Tongue (tissue), 3 donors: ENCODE measurements at places on chromosomes 12 and 14.

DNA sequence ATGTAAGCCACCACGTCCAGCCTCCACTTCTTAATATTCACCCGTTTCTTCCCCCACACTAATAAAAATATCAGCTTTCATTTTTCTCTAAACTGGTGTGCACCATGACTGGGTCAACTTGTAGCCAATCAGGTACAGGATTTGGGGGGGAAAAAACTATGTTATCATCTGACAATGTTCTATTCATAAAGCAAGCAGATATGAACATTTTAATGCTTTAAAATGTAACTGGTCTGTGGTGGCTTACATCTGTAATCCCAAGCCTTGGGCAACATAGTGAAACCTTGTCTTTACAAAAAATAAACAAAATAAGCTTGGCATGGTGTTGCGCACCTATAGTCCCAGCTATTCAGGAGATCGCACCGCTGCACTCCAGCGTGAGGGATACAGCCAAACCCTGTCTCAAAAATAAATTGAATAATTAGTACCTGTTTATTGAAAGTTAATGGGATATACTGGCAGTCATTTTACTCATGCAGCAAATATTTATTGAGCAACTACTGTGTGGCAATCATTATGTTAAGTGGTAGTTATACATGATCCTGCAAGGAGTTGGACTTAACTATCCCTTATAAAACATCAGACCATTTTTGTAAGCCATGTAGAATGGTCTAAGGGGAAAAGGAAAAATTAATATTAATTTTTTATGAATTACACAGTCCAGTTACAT lies 15.3 kb upstream of the ITPR2 start:
- no peak for DNase-seq

DNA sequence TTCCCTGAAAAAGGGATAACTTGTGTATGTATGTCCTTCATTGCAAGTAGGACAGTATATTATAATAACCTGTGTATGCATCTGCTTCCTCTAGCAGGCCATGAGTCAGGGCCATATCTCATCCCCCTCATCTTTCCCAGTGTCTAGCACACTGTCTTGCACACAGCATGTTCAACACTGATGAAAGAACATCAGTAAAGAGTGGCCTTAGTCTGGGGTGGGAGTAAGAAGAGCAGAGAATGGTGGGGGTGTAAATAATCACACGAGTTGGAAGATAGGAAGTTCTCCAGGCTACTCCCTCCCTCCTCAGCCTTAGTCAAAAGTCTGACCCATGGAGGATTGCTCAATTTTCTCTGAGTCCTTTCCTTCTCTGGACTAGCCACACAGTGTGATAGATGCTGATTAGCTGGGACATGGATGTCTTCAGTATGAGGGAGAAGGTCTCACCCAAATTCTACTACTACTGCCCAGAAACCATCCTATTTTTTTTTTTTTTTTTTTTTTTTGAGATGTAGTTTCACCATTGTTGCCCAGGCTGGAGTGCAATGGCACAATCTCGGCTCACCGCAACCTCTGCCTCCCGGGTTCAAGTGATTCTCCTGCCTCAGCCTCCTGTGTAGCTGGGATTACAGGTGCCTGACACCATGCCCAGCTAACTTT lies 14.6 kb upstream of the SP1 start:
- no peak for DNase-seq

DNA sequence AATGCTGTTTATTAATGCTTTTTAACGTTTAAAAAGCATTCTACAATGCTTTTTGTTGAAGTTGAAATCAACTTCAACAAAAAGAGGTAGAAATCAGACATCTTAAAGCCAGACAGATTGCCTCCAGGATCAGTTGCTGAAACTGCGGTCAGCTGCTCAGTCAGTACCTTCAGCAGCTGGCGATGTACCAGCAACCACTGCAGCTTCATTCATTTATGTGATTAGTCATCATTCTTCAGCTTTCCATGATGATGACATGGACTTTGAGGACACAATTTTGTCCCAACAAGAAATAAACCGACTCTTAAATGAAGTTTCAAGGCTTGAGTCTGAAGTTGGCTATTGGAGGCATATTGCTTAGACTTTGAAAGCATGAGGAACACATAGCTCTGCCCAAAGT lies 31.5 kb upstream of the NUAK1 start:
- no peak for DNase-seq

DNA sequence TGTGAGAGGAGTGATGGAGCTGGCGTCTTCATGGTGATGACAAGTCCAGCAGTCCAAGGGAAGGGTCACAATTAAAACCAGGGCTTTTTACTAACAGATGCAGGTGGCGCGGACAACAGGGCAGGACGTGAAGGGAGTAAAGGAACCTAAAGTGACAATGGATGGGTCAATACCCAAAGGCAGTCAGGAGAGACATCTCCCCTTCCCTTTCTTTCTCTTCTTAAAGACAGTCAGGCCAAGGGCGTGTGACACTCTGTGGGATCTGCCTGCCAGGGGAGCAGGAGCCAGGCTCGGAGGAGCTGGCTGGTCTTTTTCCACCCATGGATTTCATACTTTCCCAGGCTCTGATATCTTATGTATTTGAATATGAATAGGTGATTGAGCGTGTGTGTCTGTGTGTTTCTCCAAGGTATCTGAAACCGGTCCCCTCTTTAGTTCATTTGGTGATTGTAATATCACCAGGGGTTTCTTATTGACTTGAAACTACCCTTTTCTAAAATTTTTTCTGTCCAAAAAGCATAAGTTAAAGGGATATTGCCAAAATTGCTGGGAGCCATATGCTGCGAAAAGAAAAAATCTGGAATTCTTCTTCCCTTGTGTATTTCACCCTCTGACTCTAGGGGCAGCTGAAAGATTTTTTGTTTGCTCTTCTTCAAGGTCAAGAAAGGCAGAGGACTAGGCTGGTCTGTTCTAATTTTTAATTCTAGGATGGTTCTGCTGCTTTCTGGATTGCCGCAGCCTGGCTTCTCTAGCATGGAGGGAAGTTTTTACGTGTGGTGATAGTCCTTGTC lies 61.8 kb downstream of the FBXL14 start:
- DNase-seq, result no peak

DNA sequence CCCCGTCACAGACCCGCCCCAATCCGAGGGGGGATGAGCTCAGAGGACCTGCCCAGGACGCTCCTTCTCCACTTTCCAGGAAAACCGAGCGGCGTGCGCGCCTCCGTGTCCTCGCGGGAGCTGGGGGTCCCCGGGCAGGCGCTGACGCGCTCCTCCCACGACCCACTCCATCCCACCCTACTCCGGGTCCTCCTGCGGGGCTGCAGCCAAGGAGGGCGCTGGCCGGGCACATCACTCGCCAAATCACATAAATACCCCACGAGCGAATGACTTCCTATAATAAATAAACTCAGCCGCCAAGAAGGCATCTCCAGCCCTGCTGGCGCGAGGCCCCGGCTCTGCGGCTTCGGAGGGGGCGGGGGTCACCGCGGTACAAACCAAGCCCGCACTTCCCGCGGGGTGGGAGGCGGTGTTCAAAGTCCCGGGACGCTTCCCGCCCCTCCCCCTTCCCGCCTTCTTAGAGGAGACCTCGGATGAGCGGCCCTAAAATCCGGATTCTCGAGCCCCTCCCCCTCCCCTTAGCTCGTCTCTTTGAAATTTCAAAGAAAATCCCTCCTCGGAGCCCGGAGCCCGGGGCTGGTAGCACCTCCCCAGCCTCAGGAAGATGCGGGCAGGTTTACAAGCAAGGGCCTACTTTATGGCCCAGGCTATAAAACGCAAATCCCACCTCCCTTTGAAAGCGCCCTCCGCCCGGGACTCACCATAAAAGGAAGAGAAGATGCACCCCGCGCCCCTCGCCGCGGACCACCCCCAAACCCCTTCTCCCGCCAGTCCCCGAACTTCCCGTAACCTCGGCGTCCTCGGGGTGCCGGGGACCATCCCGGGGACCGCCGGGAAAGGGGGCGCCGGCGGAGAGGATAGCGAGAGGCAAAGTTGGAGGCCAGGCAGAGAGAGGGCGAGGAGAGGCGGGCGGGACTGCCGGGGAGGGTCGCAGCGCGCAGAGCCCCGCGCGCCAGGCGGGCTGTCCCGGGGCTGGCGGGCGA lies 712 bp upstream of the FZD10 start:
- peak; percentile 77 for DNase-seq

DNA sequence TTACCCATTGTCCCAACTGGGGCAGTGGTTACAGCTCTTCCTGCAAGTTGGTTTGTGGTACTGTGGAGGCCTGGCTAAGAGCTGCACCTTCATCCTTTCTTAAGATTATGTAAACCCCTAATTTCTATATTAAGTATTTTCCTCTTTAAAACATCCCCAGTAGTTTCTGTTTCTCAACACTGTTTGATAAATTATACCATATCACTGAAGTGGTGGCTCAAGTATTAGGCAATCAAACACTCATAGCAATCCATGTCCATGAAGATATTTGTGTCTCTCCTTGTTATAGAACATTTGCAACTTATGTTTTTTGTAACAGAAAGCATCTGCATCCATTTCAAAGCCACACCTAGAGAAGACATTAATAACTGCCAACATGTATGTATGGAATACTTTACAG lies 31.8 kb downstream of the ATXN3 start:
- DNase-seq, result no peak

GRCh38 chr12:64752833-64753238 lies 6.4 kb downstream of the GNS start:
- DNase-seq, result no peak

- DNase-seq, result no peak
Measured at GRCh38 chr12:92908108-92908507, 21.0 kb downstream of the EEA1 start.

DNA sequence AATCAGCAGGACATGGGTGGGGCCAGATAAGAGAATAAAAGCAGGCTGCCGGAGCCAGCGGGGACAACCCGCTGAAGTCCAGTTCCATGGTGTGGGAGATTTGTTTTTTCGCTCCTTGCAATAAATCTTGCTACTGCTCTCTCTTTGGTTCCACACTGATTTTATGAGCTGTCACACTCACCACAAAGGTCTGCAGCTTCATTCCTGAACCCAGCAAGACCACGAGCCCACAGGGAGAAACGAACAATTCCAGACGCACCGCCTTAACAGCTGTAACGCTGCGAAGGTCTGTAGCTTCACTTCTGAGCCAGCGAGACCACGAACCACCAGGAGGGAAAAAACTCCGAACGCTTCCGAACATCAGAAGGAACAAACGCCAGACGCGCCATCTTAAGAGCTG lies 2.8 kb upstream of the CNIH1 start:
- DNase-seq, result no peak

GRCh38 chr12:46516238-46516932 lies 143.8 kb upstream of the SLC38A2 start:
- DNase-seq, result no peak

DNA sequence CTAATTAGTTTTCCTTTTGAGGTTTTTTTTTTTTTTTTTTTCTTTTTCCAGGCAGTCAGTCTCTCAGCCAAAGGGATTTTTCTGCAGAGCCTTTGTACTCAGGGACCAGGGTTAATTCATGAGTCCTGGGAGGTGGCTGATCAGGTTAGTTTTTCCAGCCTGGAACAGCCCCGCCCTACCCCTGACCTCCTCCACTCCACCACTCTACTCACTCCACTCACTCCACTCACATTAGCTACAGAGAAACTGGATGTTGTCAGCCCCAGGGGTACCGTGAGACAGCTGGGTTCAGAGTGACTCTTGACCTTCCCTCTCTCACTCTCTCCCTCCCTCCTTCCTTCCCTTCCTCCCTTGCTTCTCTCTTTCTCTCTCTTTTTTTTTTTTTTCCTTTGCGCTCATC lies 161.0 kb downstream of the CRADD start:
- DNase-seq, result no peak

DNA sequence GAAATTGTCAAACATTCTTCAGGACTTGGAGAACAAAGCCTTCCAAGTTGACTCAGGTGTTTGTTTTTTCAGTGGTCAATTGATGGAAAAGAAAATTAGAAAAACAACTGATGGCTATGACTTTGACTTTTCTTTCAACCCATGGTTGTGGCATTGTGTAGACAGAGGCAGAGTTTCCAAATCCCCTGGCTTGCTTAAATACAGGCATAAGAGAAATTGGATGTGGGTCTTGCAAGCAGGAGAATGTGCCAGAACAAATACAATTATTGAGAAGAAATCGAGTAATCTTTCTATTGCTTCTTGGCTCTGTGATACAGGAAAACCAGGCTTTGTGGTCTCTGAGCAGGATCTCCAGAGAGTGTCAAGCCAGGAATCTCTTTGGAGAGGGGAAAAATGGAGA lies 40.9 kb upstream of the FRMD6 start:
- DNase-seq, result no peak

DNA sequence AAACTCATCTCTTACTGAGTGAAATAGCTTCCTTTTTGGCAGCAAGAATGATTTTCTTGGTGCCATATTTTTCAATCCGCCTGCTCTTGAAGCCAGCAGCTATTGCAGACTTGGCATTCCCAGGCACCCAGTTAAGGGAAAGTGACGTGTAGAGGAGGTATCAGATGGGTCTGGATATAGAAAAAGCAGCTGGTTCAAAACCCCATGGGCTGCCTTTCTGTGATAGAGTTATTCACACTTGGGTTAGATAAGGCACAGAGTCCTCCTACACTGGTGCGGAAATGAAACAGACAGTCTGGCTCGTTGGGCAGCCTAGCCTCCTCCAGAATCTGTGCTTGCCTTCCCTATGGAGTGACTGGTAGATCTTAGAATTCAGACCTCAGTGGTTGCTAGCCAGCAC lies 62.2 kb downstream of the PTPN11 start:
- no peak for DNase-seq

GRCh38 chr12:84757978-84758377 lies 154.6 kb downstream of the SLC6A15 start:
- DNase-seq, result no peak

GRCh38 chr12:98911396-98911795 lies 266.3 kb downstream of the APAF1 start:
- DNase-seq, result no peak

DNA sequence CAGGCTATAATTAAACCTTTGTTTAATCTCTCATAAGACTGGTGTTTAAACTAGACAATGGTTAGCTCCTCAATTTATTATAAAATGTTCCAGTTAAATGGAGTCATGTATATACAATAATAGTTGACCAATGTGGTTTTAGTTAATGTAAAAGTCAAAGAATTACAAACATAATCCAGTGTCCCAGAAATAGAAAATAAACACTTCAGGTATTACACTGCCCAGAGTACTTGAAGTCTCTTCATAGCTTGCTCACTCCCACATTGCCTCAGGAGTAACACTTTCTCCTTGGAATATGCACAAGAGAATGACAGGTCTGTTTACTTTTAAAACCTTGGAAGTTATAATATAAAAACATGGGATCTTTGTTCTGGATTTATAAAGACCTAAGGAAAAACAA lies 60.5 kb downstream of the SLC38A1 start:
- peak; percentile 76 for DNase-seq

DNA sequence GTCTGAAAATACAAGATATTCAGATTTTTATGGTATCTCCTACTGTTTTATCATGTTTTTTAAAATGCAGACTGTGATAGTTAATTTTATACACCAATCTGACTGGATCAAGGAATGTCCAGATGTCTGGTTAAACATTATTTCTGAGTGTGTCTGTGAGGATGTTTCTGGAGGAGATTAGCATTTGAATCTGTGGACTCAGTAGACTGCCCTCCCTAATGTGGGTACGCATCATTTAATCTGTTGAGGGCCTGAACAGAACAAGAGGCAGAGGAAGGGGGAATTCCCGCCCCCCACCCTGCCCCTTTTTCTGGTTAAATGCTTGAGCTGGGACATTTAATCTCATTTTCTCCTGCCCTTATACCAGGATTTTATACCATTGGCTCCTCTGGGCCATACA lies 72.1 kb downstream of the AVPR1A start:
- no peak for DNase-seq
